ENCODE measurements at places on chromosomes 16 and 17.
A peak's percentile ranks its signal among the peaks of the same experiment; 100 is the strongest.

DNA sequence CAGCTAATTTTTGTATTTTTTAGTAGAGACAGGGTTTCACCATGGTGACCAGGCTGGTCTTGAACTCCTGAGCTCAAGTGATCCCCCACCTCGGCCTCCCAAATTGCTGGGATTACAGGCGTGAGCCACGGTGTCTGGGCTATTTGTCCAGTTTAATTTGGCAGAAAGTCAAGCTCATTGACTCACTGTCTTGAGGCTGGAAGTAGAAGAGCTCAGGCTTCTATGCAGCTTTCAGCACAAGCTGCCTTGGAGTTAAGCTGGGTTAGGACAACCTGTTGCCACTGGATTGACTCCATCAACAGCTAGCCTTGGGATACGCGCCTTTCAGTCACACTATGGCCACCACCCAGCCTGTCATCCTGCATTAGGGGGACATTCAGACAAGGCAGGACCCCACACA is 76.2 kb upstream of the DNAH17 start:
- H3K4me1 ChIP-seq: peaks cover 4% of the 10 kb centered on the region
- DNase-seq: no peak
- H3K27ac ChIP-seq: no peak overlapping the region
- no peak overlapping the region for H3K4me3 ChIP-seq
- no peaks in the 10 kb centered on the region for H3K36me3 ChIP-seq

DNA sequence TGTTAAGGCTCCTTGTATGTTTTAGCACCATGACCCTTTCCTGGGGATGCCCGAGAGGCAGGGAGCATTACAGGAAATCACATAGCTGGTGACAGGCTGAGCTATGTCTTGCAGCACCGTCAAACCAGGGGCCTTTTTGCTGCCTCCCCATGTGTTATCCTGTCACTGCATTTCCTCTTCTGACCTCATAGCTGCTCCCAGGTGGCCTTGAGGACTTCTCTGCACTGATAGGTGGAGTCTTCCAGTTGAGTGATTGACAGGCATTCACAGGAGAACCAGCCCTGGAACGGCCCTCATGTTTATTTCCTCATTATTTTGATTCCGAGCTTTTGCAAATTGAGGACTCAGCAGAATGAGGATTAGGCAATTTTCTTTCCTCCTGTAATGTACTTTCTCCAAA is 349.6 kb downstream of the HAPSTR1 start:
- no peaks in the 10 kb centered on the region for H3K36me3 ChIP-seq
- no peak for DNase-seq
- H3K27ac ChIP-seq: no peak overlapping the region
- H3K4me3 ChIP-seq: no peak overlapping the region

- peaks cover 51% of the 10 kb centered on the region for H3K36me3 ChIP-seq
- peaks cover 39% of the 10 kb centered on the region for H3K4me1 ChIP-seq
- no peaks in the 10 kb centered on the region for H3K27me3 ChIP-seq
- DNase-seq: no peak
Observed at GRCh38 chr17:4553669-4554068, 1.5 kb downstream of the MYBBP1A start.

GRCh38 chr16:10122546-10122945 is 59.7 kb downstream of the GRIN2A start:
- no peaks in the 10 kb centered on the region for H3K27me3 ChIP-seq
- DNase-seq: peak; percentile 10
- no peak overlapping the region for H3K27ac ChIP-seq
- H3K4me1 ChIP-seq: no peaks in the 10 kb centered on the region
- no peaks in the 10 kb centered on the region for H3K36me3 ChIP-seq

DNA sequence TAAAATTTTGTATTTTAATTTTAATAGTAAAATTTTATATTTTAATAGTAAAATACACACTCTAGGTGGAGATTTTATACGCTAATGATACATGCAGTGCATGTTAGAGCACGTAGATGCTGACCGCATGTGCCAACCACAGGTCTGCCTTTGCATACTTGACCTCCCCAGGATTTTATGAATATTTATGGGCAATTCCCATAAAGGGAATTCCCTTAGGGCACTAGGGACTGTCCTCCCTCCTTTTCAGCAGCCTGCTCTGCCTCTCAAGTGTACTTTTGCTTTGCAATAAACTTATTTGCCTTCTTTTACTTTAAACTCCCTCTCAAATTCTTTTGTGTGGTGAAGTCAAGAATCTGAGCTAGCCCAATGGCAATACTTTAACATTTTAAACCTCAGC is 217.7 kb upstream of the CDH8 start:
- no peaks in the 10 kb centered on the region for H3K4me1 ChIP-seq
- no peak overlapping the region for H3K4me3 ChIP-seq
- H3K36me3 ChIP-seq: no peaks in the 10 kb centered on the region
- H3K27me3 ChIP-seq: no peaks in the 10 kb centered on the region

GRCh38 chr16:78184238-78185183 is 85.1 kb downstream of the WWOX start:
- peak overlapping the region; percentile 43 for H3K4me3 ChIP-seq
- peaks cover 10% of the 10 kb centered on the region for H3K4me1 ChIP-seq
- DNase-seq: peak; percentile 88
- peak overlapping the region; percentile 75 for H3K27ac ChIP-seq
- H3K36me3 ChIP-seq: no peaks in the 10 kb centered on the region

GRCh38 chr17:80968602-80969029 is 23.0 kb upstream of the CHMP6 start:
- DNase-seq: no peak
- peaks cover 12% of the 10 kb centered on the region for H3K27me3 ChIP-seq
- H3K27ac ChIP-seq: no peak overlapping the region
- peaks cover 8% of the 10 kb centered on the region for H3K36me3 ChIP-seq

Data from mesenchymal stem cell (in vitro differentiated cells and primary cell).